ENCODE measurements at places on chromosomes 11 and 22.
A peak's percentile ranks its signal among the peaks of the same experiment; 100 is the strongest.

GRCh38 chr22:46561435-46561905 lies 24.1 kb upstream of the CELSR1 start:
- peak; percentile 35 for DNase-seq

DNA sequence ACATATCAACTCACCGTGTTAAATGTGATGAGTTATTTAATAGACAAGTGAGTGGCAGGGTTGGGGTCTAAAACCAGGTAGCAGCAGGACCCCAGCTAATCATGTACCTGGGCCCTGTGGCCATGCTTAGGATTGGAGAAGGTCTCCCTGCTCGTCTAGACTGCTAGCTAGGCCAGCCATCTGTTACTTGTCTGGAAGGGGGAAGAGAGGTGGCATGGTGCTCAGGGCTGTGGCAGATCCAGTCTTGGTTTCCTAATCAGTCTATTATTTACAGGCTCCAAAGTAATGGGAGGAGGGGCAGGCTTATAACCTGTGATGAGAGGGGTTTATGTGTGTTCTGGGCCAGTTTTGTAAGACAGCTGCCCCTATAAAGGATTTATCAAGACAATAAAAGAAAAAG lies 105.9 kb downstream of the NTM start:
- DNase-seq: no peak

DNA sequence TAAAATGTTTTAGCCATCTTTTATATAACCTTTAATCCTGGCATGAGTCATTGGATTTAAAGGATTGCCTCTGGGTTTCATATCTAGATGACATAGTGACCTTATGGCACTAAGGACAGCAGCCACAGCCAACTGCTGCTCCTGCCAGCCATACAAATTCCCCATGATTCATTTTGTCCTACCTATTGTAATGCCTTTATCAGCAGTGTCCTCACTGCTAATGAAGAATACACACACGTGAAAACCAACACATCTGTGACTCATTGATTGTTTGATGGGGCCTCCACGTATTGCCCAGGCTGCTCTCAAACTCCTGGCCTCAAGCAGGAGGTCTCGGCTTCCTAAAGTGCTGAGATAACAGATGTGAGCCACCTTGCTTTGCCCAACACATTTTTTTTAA lies 1.8 kb downstream of the LDHAL6A start:
- no peak for DNase-seq

- DNase-seq: no peak
Observed at GRCh38 chr11:48044577-48044976, 64.2 kb downstream of the PTPRJ start.

- no peak for DNase-seq
Observed at GRCh38 chr22:28143961-28144745, 225.1 kb upstream of the PITPNB start.
